ENCODE measurements at places on chromosomes 5 and 9.

DNA sequence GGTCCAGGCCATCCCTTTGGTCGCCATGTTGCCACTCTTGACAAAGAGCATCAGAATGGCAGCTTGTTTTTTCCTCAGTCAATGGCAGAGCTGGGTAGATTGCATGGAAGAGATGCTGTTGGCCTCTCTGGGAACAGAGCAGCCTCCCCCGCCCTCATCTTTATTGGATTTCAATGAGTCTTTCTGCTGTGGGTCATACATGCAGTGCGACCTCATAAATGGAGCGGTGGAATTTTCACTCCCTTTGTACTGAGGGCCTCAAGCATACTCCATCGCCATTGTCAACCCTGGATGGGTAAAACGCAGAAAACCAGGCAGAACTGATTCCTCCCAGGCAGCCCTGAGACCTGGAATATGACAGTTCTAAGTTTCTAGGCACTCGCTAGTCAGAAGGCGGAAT is 71.8 kb downstream of the ZNF618 start:
- no peak for DNase-seq

- no peak for DNase-seq
Measured at GRCh38 chr9:97386265-97386633, 25.6 kb upstream of the TDRD7 start.

GRCh38 chr9:131304676-131305355 is 15.3 kb downstream of the PLPP7 start:
- no peak for DNase-seq

GRCh38 chr5:139816566-139816965 is 21.0 kb downstream of the PSD2 start:
- no peak for DNase-seq

DNA sequence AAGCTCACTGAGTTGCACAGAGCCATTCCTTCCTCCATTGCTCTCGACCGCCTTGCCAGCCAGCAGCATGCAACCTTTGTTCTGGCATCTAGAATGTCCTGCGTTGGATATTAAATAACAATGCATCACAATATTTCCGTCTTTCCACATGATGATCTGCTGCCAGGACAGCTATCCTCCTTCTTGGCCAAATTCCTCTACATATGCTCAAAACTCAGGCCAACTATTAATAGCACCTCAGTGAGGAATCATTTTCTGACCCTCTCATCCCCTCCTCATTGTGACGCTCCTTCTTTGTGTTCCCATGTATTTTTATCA is 128.6 kb downstream of the MYO10 start:
- DNase-seq = no peak

- DNase-seq = no peak
Measured at GRCh38 chr5:118270526-118270925, 717.8 kb downstream of the DTWD2 start.

DNA sequence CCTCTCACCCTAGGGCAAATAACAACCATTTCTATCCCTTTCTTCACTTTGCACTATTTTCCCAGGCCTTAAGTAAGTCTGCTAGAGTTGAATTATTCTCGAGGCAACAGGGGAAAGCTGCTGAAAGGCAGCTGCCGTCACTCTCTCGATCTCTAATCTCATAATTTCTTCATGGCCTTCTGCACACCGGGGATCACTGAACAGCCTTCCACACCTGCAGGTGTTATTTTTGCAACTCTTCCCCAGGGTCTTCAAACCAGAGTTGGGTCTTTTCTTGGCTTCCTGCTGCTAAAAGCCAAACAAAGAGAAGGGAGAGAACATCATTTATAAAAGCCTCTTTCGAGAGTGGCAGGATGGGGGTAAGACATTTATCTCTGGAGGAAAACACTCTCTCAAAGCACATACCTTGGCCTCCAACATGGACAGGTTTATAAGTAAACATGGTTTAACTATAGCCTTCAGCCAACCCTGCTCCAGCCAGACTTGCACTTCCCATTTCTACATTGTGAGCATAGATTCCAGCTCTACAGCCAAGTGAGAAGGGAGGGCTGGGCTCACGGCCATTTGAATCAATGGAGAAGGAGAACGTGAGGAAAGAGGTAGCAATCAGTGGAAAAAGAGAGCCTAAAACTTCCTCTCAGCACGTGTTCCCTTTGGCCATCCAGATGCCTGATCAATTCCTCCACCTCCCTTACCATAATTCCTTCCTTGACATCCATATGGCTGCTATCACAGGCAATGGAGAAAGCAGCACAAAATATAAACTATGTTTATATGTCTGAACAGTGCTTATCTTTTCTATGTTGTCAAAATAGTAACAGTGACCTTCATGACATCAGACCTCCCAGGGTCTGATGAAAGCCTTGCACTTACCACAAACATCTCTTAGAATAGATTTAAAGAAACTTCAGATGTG is 464.9 kb downstream of the TLE1 start:
- no peak for DNase-seq

Measured in caudate nucleus (tissue), 63 donors.